Natural killer cell treated with Interleukin-12 subunit alpha and Interleukin-12 subunit beta and Interleukin-15 and Interleukin-18, amount 100 ng/mL, for 72 hours (primary cell): ENCODE measurements at places on chromosomes 6 and 20. TPM values are rescaled to one million over a fixed set of nuclear protein-coding genes. Genes with fewer than 3 reads are reported as not detected.

Gene SLC12A5
- not detected for total RNA-seq

Gene PAK5
- not detected for total RNA-seq

Gene MOXD1
- 0.70 TPM for total RNA-seq

Gene CST7
- total RNA-seq: 129 TPM

Gene BAK1
- total RNA-seq: 103 TPM

Gene PXDC1
- total RNA-seq: 0.62 TPM

Gene BCAS1
- 0.11 TPM for total RNA-seq

Gene OR2B6
- not detected for total RNA-seq

Gene SCUBE3
- 0.14 TPM for total RNA-seq

Gene ECT2L
- total RNA-seq: not detected

Gene IPCEF1
- 29.6 TPM for total RNA-seq

Gene RGS19
- total RNA-seq: 27.1 TPM

Gene NNAT
- total RNA-seq: 0.71 TPM

Gene ZC3H12D
- total RNA-seq: 16.0 TPM

Gene GSTA2
- total RNA-seq: not detected
